ENCODE measurements at places on chromosomes 11 and 22.
A peak's percentile ranks its signal among the peaks of the same experiment; 100 is the strongest.

DNA sequence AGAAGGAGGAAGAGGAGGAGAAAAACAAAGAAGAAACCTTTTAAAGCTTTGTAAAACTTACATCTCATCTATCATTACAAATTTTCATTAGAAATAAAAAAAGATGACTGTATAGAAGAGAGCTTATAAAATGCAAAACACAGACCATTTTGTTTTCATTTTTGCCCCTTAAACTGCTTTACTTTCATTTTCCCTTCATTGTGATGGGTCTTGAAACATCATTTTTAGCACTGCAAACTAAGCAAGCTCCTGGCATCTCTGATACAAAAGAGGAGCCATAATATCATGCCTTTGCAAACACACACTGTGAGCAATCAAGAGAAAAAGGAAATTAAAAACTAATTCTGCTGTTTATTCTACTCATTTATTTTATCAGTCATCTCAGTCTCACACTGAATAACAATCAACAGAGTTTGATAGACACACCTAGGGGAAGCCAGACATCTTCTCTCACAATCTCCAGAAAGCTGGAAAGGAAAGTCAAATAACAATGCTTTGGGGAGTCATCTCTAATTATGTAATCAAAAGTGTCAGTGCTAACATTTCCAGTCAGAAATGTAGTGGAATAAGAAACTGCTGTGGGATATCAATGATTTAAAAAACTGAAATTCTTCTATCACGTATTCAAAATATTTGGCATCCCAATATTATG, 467.7 kb upstream of the FAT3 start:
- no peak for DNase-seq

- DNase-seq: no peak
Measured at GRCh38 chr11:122178795-122179194, 62.8 kb upstream of the BLID start.

GRCh38 chr22:44975427-44976262, 34.2 kb downstream of the PHF21B start:
- DNase-seq: peak; percentile 9

GRCh38 chr11:54927704-54928103, 221.1 kb downstream of the OR4A5 start:
- DNase-seq: no peak

- DNase-seq: peak; percentile 87
Measured at GRCh38 chr22:42680648-42681047, 31.5 kb upstream of the CYB5R3 start.

DNA sequence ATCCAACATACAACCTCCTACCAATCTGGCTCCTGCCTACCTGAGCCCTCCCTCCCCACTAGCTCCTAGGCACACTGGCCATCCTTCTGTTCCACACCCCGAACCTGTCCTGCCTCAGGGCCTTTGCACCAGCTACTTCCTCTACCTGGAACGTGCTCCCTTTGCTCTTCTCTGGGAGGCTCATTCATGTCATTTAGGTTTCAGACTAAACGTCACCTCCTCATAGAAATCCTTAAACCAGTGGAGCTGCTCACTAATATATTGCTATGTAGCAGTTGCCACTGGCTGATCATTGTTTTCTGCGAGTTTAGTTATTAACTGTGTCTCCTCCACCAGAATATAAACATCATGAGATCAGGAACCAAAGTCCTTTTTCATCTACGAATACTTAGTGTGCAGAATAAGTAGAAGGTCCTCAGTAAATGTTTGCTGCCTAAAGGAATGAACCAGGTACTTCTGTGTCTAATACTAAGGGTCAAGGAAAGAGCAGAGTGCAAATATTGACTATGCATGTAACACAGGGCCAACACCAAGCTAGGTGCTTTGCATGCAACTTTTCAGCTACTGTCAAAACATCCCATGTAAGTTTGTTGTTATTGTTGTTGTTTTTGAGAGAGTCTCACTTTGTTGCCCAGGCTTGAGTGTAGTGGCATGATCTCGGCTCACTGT, 277.6 kb upstream of the SYN3 start:
- DNase-seq: no peak

GRCh38 chr11:129947474-129947873, 52.1 kb upstream of the NFRKB start:
- DNase-seq: no peak

GRCh38 chr11:110305169-110306018, 9.0 kb upstream of the RDX start:
- no peak for DNase-seq

GRCh38 chr11:95398437-95399112, 167.6 kb upstream of the SESN3 start:
- no peak for DNase-seq

- DNase-seq: no peak
Measured at GRCh38 chr22:49302150-49302460, 525.6 kb downstream of the BRD1 start.

Measured in GM04503 (cell line).